ENCODE measurements at places on chromosomes 13 and 19.
A peak's percentile ranks its signal among the peaks of the same experiment; 100 is the strongest.

DNA sequence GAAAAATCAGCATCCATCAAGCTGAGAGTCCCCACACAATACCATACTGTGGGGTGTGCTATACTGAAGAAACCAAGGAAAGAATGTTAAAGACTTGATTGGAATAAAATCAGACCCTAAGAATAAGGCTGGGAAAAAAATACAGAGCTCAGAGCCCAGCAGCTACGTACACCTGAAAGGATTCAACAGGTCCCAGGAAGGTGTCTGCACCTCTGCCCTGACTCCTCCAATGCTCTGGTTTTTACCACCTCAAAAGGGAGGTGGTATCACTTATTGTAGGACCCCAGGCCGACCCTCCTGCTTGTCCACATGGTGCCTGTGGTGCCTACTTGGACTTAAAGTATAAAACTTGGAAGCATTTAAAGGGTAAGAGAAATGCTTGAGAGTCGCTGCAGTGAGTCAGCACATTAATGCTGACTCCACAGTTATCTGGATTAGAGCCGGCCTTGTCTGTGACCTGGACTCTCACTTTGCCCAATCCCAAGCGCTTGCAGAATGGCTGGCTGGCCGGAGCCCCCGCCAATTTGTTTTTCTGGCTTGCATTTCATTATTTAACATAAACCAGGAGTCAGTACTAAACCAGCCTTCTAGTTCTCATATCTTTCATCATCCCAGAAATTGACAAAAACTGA, 110.1 kb downstream of the FGF14 start:
- peak; percentile 35 for DNase-seq

DNA sequence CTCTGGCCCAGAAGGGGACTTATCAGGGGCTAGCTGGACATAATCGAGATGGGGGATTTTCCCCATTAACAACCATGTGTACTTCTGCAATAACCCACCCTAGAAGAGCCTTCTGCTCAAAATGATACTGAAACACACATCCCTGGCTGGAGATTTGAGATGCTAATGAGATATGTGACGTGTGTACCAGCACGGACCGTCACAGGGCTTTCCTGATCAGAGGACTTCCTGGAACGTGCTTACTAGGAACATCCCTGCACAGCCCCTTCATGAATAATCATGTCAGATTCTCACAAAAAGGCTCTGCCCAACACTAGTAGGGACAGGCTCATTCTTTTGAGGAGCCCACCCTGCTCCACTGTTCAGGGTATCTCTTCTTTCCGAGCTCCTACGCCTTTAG, 6.5 kb upstream of the ERVV-1 start:
- DNase-seq, result no peak

DNA sequence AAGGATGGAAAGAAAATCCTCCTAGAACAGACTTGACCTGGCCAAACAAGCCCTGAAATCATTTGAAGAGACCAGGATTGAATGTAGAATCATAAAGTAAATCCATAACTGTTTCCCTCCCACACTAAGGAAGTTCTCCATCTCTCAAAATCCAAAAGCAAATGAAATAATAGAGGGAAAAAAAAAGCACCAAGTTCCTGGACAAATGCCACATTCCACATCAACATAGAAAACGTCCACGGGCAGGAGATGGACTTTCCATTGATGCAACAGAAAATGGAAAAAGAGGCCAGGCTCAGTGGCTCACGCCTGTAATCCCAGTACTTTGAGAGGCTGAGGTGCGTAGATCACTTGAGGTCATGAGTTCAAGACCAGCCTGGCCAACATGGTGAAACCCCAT, 56.2 kb downstream of the INSR start:
- DNase-seq, result no peak

DNA sequence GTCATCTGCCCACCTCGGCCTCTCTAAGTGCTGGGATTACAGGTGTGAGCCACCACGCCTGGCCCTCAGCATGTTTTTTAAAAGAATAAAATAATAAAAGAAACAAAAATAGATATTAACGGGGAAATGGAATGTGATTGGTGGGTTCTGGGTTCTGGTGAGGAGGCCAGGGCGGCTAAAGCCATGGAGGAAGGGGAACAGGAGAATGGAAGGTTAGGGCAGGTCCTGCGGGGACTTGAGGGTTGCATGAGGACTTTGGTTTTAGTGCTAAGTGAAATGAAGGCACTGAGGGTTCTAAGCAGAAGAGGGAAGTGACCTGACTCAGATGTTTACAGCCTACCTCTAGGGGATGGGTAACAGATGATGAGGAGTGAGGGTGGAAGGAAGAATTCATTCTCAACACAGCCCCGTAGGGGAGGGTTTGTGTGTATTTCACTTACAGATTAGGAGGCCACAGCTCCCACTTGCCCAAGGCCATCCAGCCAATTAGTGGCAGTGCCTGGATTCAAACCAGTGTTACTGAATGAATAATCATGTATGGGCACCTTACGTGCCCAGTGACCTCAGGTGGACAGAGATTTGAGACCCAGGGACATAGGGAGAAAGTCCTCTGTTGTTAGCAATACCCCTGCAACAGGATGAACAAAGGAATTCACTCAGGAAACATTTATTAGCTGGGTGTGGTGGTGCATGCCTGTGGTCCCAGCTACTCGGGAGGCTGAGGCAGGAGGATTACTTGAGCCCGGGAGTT, 6.7 kb upstream of the MRPL4 start:
- DNase-seq, result no peak

GRCh38 chr19:6587093-6587820, 3.7 kb downstream of the CD70 start:
- DNase-seq, result no peak

DNA sequence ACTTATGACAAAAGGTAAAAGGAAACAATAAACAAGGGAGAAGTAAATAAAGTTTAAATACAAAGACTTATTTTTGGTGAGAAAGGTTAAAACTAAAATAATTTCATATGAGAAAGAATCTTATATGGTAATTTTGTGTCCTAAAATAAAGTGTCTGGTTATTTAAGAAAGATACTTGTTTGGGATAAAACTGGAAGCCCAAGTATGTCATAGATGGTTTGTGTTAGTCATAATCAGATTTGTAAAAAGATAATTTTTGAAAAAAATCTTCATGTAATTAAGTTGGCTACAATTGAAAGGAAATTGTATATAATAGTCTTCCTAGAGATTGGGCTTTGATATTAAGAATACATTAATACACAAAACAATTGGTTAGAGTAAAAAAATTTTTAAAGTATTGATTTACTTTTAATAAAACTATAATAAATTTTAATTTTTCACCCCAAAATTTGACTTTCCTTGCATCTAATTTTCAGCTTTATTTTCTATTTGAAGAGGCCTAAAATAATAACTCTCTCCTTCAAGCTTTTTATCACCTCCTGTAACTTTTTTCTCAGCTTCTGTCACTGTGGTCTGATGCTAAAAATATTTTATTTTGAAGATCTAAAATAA, 315.6 kb downstream of the SLITRK5 start:
- DNase-seq, result no peak

GRCh38 chr13:74132776-74133656, 1.2 kb downstream of the KLF12 start:
- DNase-seq, result peak; percentile 74

GRCh38 chr19:49672131-49672919, 4.7 kb upstream of the PRMT1 start:
- peak; percentile 68 for DNase-seq

DNA sequence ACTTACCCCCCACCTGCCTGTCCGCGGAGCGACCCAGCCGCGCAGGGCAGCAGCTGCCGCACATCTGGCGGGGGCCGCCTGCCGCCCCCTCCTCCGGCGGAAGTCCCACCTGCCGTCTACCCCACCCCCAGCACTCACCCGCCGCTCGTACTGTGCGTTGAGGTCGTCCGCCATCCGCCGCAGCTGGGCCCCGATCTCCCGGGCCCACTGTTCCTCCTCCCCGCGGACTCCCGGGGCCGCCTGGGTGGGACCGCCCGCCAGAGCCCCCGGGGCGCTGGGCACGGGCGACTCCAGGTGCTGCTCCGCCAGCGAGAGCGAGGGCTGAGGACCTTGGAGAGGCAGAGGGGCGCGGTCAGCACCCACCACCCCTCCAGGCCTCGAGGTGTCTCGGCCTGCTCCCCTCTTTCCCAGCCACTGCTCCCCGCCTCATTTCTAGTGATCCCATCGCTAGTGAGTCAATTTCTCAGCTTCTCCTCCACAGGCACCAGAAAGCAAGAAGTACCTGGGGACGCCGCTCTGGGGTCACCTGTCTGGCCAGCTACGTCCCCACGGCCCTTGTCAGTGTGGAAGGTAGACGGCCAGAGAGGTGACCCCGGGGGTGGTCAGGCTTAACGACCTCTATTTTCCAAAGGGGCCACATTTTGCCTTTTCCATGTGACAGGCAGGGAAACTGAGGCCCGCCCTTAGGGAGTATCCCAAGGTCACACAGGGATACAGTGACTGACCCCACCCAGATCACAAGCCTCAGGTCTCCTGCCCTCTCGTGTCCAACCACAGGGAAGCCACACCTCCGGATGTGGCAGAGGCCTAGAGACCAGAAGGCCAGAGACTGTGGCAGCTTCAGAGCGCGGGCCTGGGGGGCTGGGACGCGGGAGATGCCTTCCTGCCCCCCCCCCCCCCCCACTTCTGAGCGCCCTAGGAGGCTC, 4.3 kb downstream of the BBC3 start:
- DNase-seq, result peak; percentile 45

DNA sequence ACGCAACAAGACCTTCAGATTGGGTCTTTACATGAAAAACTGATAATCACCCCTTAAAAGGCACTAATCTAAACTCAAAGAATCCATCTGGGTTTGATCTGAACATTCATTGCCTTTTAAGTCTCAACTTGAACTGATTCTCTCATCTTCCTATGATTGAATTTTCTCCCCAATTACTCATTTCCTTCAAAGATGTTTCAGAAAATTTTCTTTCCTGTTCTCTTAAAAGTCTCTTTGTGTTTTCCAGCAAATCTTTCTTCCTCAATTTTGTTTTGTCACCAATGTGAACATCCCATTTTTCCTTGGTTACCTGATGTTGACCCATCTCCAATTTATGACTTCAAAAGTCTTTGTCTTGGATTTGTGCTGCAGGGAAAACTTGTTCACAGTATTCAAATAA, 234.3 kb downstream of the DACH1 start:
- DNase-seq, result no peak

DNA sequence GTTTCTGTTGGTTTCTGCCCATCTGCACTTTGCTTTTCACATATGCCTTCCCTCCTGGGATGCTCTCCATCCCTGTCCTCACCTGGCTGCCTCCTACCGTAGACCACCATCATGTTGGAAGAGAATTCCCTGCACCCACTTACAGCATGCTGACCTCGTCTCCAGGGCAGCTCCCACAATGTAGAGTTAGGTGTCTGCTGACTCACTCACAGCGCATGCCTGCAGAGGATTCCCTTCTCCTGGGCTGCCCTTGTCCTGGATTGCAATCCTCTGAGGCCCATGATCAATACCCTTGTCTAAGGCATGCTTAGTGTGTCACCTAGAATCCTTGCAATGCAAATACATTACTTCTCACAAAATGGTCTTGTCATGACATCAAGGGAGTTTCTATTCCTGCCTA, 43.6 kb downstream of the STOML3 start:
- DNase-seq, result no peak

- peak; percentile 87 for DNase-seq
Measured at GRCh38 chr19:30649934-30650614, 277.9 kb downstream of the ZNF536 start.

DNA sequence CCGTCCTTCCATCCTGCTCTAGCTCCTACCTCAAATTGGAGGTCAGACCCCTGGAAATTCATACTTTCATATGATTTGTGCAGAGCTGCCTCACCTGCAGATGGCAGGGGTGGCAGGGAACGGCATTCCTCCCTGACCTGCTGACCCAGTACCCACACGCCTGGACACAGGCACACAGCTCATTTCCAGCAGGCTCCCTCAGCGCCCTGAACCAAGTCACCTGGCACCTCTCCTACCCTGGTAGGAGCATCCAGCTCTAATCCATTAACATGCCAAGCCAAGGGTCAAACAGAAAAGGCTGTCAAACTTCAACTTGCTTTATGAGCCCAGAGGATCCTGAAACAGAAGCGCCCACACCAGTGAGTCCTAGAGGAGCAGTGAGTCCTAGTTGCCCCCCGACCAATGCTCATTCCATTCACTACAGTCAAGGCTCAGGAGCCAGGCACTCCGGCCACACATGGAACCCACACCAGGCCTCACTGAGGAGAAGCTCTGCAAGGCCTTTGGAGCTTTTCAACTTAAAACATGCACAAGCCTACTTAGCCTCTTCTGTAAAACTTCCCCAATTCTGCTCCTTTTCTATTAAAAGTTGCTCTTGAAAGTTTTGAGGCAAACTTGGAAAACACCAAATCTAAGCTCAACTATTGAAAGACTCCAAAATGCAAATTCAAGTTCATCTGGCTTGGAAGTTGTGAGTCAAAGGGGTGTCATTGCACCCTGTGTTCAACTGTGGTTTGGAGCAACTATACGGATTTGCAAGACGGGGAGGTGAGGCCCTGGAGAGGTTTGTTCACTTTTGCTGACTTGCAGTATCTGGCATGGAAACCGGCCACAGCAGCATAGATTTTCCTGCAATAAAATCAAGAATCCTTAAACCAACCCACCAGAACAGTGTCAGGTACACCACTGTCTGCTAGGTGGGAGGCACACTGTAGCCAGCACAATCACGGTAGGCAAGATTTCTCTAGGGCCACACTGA, 96.7 kb downstream of the CRYL1 start:
- no peak for DNase-seq

DNA sequence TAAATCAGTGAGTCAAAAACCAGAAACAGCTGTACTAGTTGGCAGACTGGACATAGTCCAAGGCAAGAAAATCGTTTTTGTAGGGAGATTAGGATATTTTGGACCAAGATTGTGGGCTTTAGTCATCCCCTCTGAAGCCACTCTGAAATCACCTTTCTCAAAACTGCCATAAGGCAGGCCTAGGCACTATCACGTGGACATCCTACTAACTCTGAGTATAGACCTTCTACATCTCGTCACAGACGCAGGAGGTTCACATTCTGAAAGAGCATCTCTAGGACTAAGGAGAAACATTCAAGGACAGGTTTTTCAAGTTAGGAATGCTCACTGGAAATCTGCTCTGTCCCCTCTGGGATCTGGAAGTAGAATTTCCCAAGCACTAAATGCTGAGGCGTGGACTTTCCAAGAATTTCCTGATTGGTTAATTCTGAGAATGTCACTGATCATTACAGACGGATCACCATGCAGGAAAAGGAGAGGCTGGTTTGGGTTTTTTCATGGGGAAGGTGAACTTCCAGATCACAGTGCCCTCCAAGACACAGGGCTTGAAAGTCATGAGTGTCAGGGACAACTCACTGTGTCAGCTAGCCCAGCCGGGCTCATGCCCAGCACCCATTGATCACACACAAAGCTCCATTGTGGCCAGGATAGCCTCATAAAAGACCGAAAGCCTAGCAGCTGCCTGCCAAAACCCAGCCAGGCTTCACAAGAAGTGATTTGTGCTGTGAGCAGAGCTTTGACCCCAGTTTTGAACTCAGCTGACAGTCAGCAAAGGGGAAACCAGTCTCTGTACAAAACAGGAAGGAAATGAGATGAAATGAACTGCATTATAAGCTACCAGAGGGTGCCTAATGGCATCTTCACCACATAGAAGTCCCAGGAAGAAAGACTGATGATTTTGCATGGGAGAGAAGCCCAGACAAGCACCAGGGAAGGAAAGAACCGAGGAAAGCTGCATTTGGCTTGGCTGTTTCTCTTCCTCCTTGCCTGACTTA, 2.7 kb upstream of the RUBCNL start:
- peak; percentile 44 for DNase-seq

- DNase-seq, result peak; percentile 24
Measured at GRCh38 chr19:2345794-2346663, 14.0 kb upstream of the TMPRSS9 start.

- DNase-seq, result no peak
Measured at GRCh38 chr19:5137571-5138124, 168.7 kb downstream of the KDM4B start.

- DNase-seq, result no peak
Measured at GRCh38 chr19:35528218-35529038, at the start of gene SBSN. Gene SBSN (minus strand): TSS chr19:35528311. CDS start chr19:35528281, 30 bp downstream.

- DNase-seq, result no peak
Measured at GRCh38 chr13:76750126-76750525, 136.1 kb downstream of the KCTD12 start.
